Aorta (tissue), 5 donors: ENCODE measurements at places on chromosomes 6 and 20. TPM values are rescaled to one million over a fixed set of nuclear protein-coding genes. Genes with fewer than 3 reads are reported as not detected.

Gene OR2W1
- not detected for polyA plus RNA-seq

Gene SIRPD
- not detected for polyA plus RNA-seq

Gene ADNP
- 9.4 TPM for polyA plus RNA-seq

Gene EPHA7
- not detected for polyA plus RNA-seq

Gene SLC26A8
- polyA plus RNA-seq, result not detected

Gene SIRPA
- 15.3 TPM for polyA plus RNA-seq

Gene BFSP1
- polyA plus RNA-seq, result 9.9 TPM

GRCh38 chr6:85443349-85444117 is 6.3 kb upstream of the NT5E start:
- no peak for DNase-seq

GRCh38 chr6:14732844-14733757 is 512.8 kb upstream of the JARID2 start:
- DNase-seq, result no peak

DNA sequence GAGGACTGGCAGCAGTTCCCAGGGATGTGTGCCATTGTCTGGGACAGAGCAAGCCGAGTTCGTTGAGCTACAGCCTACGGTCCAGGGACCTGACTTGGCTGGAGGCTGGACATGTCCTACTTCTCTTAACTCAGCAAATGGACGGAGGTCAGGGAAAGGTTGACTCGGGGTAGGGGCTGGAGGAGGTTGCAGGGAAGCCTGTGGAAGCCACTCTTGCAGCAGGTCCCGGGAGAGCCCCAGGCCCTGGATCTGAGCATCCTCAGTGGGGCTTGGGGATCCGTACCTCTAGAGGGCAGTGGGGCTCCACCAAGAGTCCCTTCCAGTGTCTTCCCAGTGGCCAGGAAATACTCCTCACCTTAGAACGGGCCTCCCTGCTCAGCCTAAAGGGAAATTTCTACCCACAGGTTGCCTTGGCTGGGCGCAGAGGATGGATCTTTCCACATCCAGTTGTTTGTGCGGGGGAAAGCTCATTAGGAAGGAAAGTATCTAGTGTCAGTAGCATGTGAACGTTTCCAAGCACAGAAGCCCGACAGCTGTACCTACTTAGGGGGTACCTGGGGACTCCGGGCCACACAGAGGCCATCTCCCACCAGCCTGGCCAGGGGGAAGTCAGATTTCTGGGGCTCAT is 170.2 kb downstream of the NFATC2 start:
- DNase-seq, result peak; percentile 61

- peak; percentile 51 for DNase-seq
These were observed 230.9 kb downstream of the SYNDIG1 start for GRCh38 chr20:24700166-24700860.

DNA sequence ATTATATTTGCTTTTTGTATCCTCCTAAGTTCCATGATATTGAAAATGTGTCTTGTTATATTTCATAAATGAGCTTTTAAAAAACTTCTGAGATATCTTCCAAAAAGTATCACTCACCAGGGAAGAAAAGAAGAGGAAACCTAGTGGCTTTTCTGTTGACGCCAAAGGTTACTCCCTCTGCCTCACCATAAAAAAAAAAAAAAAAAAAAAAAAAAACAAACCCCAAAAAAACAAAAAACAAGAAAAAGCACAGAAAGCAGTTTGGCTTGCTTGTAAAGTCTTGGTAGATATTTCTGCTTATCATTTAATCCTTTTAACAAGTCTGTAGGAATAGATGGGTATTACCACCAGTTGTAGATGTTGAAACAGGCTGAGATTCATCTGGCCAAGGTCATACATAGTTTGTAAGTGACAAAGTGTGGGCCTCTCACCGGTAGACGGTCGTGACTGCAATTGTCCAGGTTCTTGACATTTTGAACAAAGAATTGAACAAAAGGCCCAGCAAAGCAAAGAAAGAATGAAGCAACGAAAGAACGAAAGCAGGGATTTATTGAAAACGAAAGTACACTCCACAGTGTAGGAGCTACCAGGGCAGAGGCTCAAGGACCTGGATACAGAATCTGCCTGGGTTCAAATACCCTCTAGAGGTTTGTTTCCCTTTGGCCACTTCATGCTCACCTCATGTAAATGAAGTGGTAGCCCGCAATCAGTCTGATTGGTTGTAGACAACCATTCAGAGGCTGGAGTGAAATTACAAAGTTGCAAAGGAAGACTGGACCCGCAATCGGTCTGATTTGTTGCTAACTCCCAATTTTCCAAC is 11.6 kb upstream of the ELOVL5 start:
- no peak for DNase-seq

GRCh38 chr20:17568972-17569521 is 828 bp upstream of the DSTN start:
- peak; percentile 95 for DNase-seq

DNA sequence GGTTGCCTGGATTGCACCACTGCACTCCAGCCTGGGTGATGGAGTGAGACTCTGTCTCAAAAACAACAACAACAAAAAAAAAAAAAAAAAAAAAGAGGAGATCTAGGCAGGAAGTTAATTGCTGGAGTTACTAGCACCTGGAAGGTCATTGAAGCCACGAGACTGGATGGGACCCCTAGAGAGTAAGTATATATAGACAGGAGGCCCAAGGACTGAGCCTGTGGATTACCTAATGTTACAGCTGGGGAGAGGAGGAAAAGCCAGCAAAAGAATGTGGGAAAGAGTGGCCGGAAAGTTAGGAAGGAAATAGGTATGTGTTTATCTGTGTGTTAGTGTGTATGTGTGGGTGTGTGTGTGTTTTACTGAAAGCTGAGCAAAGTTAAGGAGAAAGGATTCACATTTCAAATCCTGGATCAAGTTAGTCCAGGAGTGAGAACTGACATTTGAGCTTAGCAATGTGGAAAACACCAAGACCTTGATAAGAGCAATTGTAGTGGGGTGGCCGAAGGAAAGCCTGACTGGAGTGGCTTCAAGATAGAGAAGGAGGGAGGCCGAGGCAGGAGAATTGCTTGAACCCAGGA is 38.4 kb downstream of the ANKRD6 start:
- no peak for DNase-seq

DNA sequence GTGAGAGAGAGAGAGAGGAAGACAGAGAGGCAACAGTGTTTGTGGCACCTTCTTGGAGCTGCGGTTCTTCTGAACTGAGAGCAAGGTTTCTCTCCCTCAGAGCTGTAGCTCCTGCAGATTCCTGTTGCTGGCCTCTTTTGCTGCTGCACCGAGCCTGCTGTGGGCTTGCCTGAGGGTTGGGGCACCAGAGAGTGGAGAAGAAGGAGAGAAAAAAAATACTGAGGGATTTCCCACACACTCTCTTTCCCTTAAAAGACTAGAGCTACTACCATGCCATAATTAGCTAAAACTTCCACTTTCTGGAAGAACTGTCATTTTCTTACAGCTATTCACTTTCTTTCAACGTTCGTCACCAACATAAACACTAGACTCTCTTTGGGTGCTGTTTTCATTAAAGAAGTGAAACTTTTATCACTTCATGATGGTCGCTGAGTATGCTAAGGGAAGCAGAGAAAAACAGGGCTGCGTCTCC is 18.2 kb upstream of the ECI2 start:
- DNase-seq, result no peak

- no peak for DNase-seq
These were observed 943 bp downstream of the ZUP1 start for GRCh38 chr6:116667623-116668022.

GRCh38 chr6:21708320-21708580 is 114.7 kb downstream of the SOX4 start:
- no peak for DNase-seq

DNA sequence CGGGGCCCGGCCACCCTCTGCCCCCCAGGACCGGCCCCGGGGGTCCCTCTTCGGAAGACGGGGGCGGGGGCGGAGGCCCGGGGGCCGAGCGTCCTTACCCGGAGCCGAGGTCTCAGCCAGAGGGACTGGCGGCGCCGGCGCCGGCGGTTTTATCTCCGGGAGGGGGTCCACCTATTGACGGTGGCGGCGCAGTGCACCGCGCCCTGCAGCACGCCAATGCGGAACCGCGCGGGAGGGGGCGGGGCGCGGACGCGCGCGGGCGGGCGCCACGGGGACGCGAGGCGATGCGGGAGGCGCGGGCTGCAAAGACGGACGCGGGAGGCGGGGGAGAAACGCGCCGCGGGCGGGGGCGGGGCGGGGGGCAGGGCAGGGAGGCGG is at the start of gene EEF1A2:
TSS of gene EEF1A2 (minus strand) at position 124 of the 378 bp plus-strand sequence. CDS start 1,320 bp downstream, outside the sequence.
- no peak for DNase-seq

DNA sequence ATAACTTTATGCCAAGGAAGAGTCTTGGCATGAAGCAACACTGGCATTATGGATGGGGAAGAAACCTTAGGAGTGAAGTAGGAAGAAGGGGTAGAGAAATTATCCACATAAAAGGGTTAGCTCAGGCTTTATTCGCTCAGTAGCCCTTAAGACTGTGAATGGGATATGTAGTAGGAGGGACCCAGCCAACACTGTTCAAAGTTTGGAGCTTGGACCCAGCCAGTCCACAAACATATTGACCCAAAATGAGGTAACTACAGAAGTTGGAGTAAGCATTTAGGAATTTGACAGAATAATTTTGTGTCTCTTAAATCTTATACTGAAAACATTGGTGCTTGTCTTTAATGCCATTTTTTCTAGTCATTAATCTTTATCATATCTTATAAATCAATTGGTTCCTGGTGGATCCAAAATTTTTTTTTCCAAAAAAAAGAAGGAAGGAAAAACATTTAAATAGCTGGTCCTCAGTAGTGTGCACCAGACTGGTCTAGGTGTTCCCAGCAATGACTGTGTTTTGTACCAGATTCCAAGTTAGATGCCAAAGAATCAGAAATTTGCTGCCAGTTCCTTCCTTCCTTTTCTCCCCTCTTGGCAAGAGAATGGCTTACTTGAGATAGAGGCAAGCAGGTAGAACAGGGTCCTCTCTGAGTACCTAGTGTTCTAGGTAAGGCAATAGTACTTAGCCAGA is 451.8 kb upstream of the SOX4 start:
- DNase-seq, result no peak

DNA sequence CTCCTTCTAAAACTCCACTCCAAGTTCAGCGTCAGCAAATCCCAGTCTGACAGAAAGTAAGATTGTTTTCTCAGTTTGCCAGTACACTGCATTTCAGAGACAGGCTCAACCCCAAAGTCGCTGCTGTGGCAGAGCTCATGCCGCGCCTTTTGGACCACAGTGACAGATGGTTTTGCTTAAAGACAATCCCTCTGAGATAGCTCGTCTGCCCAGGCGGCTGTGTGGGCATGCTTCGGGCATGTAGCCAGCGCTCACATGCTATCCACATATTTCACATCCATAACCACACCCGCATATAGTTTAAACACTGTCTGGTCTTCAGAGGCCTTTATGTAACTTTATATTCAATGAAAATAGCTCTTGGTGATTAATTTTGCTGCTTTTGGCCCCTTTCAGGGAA is 14.7 kb upstream of the PXDC1 start:
- DNase-seq, result no peak

- DNase-seq, result no peak
These were observed 14.6 kb upstream of the TMEM181 start for GRCh38 chr6:158545043-158545966.

GRCh38 chr6:133512410-133513016 is 271.4 kb downstream of the EYA4 start:
- peak; percentile 51 for DNase-seq

GRCh38 chr20:59024111-59024530 is 4.9 kb downstream of the TUBB1 start:
- DNase-seq, result no peak

DNA sequence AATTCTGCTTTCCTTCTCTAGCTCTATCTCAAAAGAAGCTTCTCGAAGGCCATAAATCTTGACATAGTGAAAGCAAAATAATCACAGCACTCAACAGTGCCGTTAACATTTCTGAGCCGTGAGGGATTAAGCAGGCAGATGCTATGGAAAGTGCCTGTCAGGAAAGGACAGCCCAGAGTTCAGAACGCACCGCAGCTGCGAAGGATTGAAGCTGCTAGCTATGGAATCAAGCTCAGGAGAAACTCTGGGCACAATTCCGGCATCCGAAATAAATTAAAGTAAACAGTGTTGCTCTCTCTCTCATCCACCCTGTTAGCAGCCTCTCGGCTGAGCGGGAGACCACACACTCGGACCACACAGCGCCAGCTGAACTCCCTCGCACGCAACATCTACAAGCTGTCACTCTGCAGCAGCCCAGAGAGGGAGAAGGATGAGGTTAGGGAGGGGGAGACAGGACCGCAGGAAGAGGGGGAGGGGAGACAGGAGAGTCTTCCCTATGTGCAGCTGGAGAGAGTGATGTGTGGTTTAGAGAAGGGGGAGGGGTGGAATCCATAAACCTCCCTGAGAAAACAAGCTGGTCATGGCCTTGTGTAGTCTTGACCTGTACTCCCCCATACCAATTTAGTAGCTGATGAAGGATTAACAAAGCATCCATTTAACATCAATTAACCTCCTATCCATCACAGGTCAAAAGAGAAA is 9.0 kb downstream of the EXOC2 start:
- no peak for DNase-seq

DNA sequence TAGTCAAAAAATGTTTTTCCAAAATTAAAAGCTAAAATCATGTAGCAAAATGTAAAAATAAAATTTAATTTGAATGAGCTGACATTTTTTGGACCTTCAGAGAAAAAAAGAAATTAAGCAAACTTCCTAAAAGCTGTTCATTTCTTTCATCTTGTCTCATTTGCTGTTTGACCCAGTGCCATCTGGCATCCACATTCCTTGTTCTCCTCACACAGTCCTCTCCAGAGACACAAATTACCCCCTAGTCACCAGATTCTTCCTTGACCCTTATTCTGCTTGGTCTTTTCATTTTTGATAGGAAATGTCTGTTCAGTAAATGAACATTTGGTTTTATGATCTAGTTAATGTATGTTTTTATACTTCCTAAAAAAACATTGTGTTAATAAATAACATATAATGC is 55.2 kb downstream of the HDDC2 start:
- no peak for DNase-seq

GRCh38 chr6:142542704-142543233 is 241.0 kb downstream of the ADGRG6 start:
- DNase-seq, result peak; percentile 52

- DNase-seq, result no peak
These were observed 30.5 kb downstream of the PLN start for GRCh38 chr6:118578617-118579016.
